ENCODE measurements at places on chromosomes 6 and 20.

DNA sequence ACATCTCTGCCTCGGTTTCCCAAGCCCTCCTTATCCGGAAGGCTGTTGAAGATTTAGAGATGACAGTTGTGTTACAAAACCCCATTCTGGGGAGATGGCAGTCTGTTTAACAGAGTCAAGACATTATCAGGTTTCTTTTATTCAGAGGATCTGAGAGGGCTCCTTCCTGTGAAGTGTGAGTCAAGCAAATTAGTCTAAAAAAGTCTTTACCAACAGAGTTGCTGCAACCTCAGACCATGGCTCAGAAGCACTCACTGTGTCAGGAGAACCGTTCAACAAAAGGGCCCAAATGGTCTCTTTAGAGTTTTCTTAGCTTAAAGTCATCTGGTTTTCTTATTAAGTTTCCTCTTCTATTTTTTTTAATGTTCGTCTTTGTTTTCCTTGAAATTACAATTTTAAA lies 717.8 kb downstream of the EPM2A start:
- no peak for DNase-seq

DNA sequence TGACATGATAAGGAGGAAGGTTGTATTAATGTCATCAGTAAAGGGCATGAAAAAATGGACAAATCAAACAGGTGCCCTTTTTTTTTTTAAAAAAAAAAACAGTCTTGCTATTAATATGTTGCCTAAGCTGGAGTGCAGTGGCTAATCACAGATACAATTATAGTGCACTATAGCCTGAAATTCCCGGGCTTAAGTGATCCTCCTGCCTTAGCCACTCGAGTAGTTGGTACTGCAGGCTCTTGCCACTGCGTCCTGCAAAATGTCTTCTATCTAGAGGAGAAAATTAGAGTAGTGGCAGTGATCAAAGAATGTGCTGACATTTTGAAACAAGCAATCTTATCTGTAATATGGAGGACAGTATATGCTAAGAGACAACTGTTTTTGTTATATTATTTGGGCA lies 127.7 kb downstream of the ASCC3 start:
- DNase-seq = no peak

- DNase-seq = no peak
Observed at GRCh38 chr6:170256641-170257040, 34.2 kb downstream of the DLL1 start.

DNA sequence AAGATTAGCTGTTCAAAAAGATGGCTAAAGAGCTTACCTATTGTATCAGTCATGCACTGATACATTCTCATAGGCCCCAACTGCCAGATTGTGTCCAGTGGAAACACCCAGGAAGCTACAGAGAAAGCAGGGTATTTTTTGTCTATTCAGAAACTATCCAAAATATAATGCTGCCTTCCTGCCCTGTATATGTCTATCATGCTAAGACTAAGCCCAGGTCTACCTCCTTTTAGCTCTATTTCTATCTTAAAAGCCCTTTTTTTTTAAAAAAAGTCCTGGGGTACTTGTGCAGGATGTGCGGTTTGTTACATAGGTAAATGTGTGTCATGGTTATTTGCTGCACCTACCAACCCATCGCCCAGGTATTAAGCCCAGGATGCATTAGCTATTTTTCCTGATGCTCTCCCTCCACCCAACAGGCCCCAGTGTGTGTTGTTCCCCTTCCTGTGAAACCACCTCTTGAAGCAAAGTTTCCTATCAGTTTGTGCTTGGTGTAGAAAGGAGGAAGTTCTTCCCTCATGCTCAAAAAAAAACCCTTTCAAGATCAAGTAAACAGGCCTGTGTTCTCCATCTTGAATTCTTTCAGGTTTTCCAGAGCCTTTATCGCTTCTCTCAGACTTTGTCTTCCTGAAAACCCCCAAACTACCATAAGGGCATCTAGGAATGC lies 514 bp downstream of the DEFB129 start:
- no peak for DNase-seq

DNA sequence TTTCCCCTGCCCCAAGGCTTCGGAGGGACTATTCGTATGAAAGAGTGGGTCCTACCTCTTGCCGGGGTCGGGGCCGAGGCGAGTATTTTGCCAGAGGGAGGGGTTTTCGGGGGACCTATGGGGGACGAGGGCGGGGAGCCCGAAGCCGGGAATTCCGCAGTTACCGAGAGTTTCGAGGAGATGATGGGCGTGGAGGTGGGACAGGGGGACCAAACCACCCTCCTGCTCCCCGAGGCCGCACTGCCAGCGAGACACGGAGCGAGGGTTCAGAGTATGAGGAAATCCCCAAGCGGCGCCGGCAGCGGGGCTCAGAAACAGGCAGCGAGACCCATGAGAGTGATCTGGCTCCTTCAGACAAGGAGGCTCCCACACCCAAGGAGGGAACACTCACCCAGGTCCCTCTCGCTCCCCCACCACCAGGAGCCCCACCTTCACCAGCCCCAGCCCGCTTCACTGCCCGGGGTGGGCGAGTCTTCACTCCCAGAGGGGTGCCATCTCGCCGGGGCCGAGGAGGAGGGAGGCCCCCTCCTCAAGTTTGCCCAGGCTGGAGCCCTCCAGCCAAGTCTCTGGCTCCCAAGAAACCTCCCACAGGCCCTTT lies 11.3 kb downstream of the PRRC2A start:
- no peak for DNase-seq

GRCh38 chr20:21156266-21156665 lies 30.4 kb downstream of the KIZ start:
- DNase-seq = no peak

- no peak for DNase-seq
Observed at GRCh38 chr6:4593951-4594350, 182.3 kb upstream of the CDYL start.

GRCh38 chr20:17227669-17228623 lies 1.1 kb downstream of the PCSK2 start:
- DNase-seq = no peak

- no peak for DNase-seq
Observed at GRCh38 chr6:72941751-72942150, 283.5 kb downstream of the KHDC1L start.

- DNase-seq = no peak
Observed at GRCh38 chr6:43977404-43978111, 149.7 kb downstream of the MRPL14 start.

DNA sequence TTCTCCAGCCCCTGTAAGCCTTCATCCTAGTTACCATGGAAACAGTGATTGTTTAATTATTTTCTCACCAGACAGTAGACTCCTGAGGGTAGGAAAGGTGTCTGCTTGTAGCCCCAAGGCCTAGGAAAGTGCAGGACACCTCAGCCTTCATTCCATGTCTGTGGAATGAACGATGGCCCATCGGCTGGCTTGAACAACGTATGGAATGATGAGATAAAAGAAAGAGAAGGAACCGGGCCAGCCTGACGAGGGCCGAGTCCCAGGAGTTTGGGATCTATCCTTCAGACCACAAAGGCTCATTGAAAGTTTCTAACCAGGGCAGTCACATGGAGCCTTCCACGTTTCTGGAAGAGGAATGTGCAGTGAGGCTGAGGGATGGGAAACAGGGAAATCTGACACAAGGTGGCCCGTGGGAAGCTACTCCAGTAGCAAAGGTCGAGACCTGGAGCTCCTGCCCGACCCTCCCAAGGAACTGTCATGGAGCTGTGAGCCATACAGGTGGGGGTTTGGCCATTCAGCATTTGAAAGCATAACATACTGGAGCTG lies 46.1 kb downstream of the PRDM1 start:
- DNase-seq = no peak

DNA sequence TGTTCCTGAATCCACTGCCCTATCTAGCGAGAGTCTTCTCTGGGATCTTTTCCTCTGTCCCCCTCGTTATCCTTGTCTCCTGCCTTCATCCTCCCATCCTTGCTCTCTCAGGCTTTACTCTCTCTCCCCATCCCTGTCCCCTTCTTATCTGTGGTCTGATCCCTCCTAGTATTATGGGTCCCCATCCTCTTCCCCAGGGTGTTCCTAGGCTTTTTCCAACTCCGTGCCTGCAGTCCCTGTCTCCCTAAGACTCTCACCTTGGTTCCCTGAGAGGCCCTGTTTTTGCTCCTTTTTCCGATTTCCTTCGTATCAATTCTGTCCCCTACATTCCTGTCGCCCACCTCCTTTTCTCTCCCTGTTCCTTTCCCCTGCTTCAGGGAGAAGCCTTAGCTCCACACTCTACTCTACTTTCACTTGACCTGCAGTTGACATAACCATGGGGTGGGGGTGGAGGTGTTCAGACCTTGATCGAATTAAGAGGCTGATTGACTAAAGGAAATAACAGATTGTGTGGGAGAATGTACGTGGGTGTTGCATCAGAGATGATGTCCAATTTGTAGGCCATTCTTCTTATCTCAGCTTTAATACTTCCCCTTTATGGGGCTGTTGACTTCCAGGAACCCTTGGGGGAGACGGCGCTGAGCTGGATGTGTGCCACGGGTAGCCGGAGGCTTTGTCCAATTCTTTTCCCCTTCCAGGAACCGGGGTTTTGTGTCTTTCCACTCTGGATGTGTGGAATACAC lies 905 bp downstream of the PPARD start:
- no peak for DNase-seq

DNA sequence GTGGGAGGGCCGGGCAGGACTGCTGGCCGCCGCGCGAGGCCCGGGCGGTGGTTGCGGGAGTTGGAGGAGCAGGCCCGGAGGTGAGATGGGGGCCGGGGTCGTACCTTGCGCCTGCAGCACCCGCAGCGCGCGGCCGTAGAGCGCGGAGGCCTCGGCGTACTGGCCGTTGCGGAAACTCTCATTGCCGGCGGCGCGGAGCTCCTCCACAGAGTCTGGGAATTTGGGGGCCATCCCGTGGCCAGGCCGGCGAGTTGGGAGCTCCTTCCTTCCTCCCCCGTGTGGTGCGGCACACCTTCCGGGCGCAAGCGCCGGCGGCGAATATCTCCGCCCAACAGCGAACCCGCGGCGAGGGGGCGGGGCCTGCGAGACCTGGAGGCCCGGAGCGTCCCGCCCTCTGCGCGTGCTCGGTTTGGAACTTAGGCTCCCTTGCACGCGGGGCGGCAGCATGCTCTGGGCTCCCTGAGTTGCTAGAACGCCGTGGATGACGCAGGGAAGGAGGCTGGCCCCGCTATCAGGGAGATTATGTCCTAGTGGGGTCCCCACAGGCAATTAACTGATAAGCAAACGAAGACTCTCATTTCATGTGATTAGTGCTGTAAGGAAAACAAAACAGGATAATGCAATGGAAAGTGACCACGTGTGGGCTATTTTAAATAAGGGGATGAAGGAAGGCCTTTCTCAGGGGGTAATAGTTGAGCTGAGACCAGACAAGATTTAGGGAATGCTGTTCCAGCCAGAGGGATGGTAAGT lies at the start of gene TOMM34:
Gene TOMM34 (minus strand): TSS at position 295 of the 750 bp plus-strand sequence. CDS start 64 bp downstream, at position 231.
- peak; percentile 67 for DNase-seq

DNA sequence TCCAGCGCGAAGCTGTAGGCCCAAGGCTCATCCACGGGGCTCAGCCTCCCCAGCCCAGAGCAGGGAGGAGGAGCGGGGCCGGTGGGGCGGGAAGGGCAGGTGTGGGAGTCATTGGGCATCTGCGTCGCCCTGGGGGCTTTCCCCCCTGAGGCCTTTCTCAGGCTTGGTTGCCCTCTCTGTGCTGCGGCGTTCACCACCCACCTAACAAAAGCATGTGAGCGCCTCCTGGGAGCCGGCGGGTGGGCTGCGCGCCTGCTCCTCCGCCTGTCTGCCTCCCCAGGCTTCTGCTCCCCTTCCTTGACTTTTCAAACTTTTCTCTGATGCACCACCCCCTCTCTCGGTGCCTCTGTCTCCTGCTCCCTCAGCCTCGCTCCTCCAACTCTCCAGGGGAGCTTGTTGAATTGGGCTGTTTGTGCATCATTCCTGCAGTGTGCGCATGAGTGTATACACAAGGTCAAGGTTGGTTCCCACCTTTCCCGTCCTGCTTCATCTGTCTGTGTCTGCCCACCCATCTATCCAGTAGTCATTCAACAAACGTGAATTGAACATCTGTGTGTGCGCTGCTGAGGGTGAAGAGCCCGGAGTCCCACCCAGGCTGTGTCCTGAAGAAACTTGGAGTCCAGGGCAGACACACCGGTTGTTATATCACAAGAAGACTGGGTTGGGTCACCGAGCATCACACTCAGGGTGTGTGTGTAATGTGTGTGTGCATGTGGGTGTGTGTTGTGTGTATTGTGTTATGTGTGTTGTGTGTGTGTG lies 82.4 kb upstream of the NNAT start:
- no peak for DNase-seq

DNA sequence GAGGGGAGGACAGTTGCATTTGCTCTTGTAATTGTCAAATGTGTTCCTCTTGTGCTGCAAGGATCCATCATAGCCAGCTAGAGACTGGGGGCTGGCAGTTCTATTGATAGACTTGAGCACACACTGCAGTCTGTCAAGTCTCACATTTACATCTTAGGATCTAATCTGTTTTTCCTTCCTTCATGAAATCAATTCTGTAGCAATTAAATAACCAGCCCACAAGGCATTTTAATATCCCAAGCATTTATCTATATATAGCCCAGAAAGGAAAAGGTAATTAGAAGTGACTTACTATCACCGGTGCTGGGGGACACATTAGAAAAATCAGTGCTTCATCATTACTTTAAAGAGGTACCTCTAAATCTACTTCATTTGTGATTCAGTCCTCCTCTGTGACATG lies 143.0 kb upstream of the STXBP5 start:
- DNase-seq = no peak

DNA sequence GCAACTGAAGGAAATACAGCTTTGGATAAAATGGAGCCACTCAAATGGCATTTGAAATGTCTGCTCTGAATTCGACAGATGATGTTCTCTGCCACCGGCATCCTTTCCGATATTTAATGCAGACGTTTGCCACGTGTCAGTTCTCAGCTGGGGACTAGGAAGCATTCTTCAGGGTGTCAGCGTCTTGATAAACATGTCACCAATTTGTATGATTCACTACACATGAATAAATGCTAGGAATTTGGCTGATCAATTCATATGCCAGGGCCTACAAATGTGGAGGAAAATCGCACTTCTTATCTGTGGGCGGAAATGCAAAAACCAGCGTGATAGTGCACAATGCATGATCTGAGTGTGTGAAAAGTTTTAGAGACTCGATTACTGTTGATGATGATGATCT lies 169.5 kb downstream of the SLC24A3 start:
- no peak for DNase-seq

DNA sequence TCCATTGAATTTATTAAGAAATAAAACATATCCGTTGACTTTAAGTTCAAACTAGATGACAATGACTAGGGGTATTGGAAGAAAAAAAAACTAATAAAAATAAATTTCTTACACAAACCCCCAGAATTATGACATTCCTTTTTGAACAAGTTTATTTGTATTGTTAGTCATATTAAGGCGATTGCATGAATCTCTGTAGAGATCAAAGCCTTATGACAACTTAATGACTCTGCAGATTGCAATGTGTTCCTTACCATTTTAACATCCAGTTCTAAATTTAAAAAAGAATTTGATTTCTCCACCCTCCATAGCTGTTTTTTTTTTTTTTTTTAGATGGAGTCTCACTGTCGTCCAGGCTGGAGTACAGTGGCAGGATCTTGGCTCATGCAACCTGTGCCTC lies 189.8 kb upstream of the CEP162 start:
- DNase-seq = no peak

- DNase-seq = no peak
Observed at GRCh38 chr6:24658573-24659560, 7.8 kb downstream of the TDP2 start.

GRCh38 chr6:14520536-14520935 lies 403.0 kb downstream of the CD83 start:
- DNase-seq = no peak

GRCh38 chr20:54468082-54468481 lies 7.3 kb upstream of the DOK5 start:
- DNase-seq = no peak
